ENCODE measurements at places on chromosomes 7 and 10.

DNA sequence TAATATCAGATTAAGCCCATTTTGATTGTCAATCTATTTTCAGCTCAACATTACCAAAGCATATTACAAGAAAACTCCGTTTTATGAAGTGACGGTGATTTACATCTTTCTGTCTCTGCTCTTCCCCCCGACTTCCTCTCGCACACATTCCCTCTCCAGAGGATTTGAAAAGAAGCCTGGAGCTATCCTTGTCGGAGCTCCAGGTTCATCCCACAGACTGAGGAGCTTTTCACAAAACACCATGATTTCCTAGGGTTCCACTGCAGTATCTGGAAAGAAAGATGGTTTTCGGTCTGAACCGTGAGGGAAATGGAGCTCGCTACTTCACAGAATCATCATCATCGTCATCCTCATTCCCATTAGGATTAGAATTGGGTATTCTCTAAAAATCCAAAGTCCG is 655.5 kb upstream of the MGMT start:
- no peak for DNase-seq

DNA sequence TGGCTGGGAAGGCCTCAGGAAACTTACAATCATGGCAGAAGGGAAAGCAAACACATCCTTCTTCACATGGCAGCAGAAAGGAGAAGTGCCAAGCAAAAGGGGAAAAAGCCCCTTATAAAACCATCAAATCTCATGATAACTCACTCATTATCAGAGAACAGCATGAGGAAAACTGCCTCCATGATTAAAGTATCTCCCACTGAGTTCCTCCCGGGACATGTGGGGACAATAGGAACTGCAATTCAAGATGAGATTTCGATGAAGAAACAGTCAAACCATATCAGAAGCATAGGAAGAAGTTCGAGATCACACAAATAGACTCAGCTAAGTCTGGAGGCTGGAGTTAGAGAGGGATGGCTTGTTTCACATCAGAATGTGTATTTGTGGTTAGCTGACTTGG is 869.4 kb upstream of the PHF14 start:
- no peak for DNase-seq

DNA sequence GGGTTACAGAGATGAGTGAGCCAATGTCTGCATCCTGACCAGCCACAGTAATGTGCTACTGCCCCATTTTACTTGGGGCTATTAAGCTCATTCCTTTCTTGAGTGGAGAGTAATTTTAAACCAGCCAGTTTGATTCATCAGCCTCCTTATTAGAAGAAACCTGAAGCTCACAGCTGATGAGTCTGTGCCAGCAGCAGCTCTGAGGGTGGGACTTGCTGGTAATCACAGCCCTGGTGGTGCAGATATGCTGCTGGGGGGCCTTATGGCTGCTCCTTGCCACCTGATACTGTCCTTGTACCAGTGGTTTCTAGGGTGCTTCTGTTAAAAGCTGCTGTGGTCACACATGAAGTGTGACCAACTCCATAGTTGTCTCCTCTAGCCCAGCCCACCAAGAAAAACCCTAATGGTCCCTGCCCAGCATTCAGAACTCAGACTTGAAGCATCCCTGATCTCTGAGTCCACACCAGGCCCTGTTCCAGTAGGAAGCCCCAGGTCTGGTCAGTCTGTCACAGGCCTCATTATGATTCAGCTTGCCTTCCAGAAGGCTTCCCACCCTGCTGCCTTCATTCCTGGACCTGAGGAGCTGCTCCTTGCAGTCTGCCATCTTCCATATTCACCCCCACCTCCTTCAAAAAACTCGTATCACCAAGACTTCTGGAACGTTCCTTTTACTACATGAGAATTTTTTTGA is 28.9 kb upstream of the RBM20 start:
- no peak for DNase-seq

- no peak for DNase-seq
These were observed 99.1 kb downstream of the PLCE1 start for GRCh38 chr10:94092848-94093247.

DNA sequence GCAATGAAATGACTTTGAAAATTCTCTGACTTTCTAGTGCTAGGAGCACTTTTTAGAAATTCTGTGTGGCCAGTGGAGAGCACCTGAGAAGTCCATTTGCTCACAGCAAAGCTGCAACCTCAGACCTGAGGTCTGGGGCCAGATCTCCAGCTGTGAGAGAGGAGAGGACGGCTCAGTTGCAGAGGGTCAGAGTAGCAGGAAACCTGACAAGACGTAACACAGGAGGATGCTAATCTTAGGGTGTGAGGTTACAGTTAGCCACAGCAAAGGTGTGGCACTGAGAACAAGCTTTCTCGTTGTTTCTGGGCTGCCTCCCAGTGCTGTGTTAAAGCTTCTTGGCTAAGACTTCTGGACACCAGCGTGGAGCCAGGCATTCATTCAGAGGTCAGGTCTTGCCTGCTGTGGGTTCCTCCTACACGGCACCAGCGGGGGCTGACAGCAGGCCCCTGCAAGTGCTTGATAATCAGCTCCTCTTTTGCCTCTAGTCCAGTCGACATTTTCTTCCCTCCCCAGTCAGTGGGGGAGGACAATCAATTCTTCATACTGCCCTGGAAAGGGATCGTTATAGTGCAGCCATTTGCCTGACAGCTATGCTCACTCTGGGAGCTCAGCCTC is 435.4 kb upstream of the DPP6 start:
- DNase-seq = peak; percentile 35

GRCh38 chr7:110975486-110975885 is 115.4 kb upstream of the LRRN3 start:
- DNase-seq = no peak

DNA sequence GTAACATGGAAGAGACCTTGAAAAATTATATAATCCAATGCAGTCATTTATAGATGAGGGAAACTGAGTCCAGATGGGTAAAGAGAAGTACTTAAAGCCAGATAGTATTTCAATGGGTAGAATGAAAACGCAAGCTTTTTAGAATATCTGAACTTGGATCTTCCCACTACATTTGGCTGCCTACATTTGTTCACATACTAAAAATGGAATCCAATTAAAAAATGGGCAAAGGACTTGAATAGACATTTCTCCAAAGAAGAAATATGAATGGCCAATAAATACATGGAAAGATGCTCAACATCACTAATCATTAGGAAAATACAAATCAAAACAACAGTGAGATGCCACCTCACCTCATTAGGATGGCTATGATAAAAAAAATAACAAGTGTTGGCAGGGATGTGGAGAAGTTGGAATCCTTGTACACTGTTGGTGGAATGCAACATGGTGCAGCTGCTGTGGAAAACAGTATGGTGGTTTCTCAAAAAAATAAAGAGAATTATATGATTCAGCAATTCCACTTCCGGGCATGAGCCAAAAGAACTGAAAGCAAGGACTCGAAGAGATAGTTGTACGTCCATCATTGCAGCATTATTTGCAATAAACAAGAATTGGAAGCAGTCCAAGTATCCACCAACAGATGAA is 188.0 kb downstream of the FRMD4A start:
- no peak for DNase-seq

- no peak for DNase-seq
These were observed 13.3 kb upstream of the ACSL5 start for GRCh38 chr10:112360308-112361270.

- no peak for DNase-seq
These were observed 7.7 kb upstream of the KCNK18 start for GRCh38 chr10:117189557-117189956.

DNA sequence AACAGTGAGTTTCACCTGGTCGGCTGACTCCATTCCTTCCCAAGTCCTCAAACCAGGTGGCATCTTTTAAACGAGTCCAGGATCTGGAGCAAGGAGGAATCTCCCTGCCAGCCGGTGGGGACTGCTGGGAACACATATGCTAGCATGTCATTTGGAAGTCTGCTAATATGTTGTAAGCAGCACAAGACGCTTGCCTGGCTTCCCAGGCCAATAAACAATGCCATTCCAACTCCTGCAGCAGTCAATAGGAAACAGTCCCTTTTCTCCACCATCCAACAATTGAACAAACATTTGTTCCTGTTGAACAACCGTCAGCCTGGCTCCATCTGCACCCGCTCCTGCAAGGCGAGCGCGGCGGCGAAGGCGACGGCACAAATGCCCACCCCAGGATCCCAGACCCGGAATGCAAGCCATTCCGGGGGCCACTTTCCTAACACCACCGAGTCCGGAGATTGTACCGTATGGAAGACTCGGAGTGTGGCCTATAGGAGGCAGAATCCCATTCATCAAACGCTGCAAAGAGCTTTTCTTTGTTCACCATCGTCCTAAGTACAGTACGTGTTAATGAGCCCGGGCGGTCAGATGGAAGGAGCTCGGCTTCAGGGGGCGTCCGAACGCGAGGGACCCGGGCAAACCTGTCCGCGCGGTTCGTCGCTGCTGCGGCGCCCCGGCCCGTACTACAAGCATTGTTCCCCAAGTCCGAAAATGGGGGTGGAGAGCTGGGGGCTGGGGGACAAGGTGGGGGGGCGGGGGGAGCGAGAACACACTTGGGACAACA is 1.6 kb downstream of the FAM53B start:
- peak; percentile 78 for DNase-seq

GRCh38 chr10:101112799-101113594 is 18.1 kb upstream of the TLX1 start:
- DNase-seq = no peak

DNA sequence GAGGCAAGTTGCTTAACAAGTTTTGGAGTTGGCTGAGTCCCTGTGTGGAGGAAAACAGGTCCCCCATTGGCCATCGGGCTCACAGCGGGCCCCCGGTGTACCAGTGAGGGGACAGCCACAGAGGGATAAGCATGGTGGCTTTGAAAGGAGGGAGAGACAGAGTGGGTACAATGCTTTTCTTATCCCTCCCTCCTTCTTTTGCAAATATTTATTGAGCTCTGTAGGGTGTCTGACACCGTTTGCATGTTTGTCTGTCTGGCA is 2.8 kb downstream of the HTRA1 start:
- no peak for DNase-seq

GRCh38 chr7:45417268-45417667 is 156.9 kb upstream of the ADCY1 start:
- DNase-seq = no peak

GRCh38 chr7:88432301-88432700 is 125.6 kb upstream of the STEAP4 start:
- DNase-seq = no peak

DNA sequence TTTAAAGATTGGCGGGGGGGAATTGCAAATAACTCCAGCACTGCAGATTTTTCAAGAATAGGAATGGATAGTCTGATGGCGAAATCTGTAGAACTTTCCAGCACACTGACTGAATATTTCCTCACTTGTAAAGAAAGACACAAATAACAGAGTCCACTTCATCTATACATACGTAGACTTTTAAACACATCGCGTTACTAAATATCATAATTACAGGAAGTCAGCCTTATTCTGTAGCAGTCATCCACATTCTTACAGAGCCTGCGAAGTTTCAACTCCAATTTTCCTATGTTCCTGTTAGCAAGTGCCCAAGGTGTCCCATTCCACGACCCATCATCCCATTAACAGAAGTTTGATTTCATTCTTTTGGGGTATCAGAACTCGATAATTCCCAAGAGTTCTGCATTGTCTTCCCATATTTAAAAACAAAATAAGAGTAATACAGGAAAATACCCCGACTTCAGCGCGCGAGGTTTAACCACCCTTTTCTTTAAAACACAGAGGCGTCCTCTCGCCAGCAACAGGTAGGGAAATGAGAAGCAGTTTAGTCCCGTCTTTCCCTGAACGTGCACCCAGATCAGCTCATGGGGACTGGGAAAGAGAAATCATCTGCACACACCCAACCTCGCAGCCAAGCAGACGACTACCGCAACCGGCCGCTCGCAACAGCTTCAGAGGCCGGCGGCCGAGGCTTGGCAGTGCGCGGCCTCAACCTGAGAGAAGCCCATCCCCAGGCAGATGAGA is 880 bp downstream of the HERC4 start:
- DNase-seq = no peak

- DNase-seq = no peak
These were observed 792.9 kb upstream of the GHITM start for GRCh38 chr10:83346266-83346910.

DNA sequence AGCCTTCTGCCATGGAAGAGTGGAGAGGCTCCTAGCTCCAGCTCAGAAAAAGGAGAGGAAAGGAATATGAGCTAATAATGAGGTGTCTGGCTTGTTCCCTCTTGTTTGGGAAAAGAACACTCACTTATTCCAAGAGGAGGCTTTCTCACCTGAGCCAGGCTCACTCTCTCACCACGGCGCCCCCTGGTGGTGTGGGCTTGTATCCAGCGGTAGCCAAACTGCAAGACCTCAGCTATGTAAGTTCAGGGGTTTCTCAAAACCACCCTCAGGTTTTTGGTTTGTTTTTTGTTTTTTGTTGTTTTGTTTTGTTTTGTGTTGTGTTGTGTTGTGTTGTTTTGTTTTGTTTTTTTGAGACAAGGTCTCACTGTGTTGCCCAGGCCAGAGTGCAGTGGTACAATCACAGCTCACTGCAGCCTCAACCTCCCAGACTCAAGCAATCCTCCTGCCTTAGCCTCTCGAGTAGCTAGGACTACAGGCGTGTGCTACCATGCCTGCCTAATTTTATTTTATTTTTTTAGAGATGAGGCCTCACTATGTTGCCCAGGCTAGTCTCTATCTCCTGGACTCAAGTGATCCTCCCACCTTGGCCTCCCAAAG is 124.0 kb downstream of the TMEM130 start:
- no peak for DNase-seq

DNA sequence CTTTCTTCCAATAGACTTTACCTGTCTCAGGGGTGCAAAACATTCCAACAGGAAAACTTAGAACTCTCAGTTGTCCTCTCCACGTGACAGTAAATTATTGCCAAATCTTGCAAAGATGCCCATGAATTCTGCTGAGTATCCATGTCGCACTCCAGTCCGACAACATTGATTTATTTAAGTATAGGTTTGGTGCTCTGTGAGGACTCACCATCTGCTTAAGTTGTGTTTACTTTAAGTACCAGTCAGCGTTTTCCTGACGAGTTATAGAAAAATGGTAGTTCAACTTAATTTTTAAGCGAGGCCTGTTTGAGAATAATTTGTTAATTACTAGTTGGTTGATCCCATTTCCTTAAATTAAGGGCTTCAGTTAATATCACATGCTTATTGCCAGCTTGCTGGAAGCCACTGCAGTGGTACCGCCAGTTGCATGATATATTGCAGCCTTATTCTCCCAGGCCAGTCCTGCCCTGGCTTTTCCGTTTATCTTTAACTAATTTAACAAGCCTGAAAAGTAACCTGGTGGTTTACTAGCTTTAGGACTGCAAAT is 27.8 kb downstream of the CREB5 start:
- no peak for DNase-seq

- no peak for DNase-seq
These were observed 1456.1 kb downstream of the GATA3 start for GRCh38 chr10:9510626-9511025.

GRCh38 chr10:101644002-101644401 is 51.0 kb downstream of the FBXW4 start:
- DNase-seq = no peak

DNA sequence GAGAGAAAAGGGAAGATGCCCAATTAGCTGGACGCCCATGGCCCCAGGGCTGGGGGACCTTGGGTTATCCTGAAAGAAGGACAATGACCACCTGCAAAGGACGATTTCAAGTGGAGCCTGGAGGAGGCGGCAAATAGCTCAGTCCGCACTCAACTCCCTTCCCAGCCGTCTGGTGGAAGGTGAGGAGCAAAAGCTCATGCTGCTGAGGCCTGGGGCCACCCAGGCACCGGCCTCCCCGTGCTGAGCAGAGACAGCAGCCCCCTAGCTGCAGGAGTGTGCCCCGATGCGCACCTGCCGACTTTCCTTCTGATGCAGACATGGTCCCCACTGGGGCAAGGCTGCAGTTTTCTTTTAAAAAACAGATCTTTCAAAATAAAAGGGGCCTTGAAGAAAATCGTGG is 7.9 kb downstream of the FAM20C start:
- no peak for DNase-seq

- no peak for DNase-seq
These were observed 611.2 kb upstream of the MGMT start for GRCh38 chr10:128855618-128856428.
